ENCODE measurements at places on chromosomes 11 and 22.

DNA sequence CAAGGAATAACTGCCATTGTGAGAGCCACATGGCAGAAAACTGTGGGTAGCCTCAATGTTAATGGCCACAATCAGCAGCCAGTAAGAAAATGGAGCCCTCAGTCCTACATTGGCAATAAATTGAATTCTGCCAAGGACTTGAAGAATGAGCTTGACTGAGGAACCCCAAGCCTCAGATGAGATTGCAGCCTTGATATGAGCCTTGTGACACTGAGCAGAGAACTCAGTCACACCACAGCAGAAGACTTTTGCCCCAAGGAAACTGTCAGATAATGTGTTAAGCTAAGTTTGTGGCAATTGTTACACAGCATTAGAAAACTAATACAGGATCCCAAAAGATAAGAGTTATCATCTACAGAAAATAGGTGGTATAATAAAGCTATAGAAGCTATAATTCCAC, 2.4 kb upstream of the TTC17 start:
- DNase-seq = no peak

- DNase-seq = no peak
Measured at GRCh38 chr11:117887431-117888138, 11.1 kb upstream of the FXYD6 start.

DNA sequence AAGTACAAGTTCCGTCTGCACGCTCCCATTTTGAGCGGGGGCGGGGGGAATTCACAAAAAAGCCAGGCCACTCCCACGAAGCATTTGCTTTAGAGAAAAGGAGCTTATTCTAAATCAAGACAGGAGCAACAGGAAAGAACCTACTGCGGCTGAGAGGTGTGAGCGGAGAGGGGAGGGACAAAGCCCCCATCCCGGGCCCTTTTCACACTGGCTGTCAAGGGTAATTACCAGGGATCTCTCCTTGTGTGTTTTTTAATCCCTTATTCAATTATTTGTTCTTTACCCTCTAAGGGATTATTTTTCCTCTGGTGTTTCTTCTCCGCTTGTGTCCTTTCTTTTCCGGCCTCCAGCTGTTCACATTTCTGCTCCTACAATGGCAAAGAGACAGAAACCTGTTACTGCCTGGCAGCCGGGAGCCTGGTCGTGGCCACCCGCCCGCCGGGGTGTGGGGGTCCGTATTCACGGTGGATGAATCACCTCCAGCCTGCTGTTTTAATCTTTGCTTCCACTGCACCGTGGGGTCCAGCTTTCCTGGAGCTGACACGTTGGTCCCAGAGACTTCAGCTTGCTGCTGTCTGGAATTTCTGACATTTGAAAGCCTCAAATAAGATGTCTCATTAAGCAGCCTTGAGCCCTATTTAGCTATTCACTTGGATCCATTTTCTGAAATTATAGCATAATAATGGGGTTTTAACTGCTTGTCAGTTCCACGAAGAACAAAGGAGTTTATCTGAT, 61.4 kb upstream of the FADD start:
- DNase-seq = no peak

DNA sequence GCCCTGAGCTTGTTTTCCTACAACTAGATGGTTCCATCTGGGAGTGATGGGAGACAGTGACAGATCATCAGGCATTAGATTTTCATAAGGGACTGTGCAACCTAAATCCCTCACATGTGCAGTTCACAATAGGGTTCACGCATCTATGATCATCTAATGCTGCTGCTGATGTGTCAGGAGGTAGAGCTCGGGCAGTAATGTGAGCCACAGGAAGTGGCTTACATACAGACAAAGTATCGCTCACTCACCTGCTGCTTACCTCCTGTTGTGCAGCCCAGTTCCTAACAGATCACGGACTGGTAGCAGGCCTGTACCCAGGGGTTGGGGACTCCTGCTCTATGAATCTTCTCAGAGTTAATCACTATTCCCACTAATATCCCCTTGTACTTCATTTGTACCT, 12.4 kb downstream of the AAMDC start:
- no peak for DNase-seq

GRCh38 chr22:29587938-29588699, 7.2 kb upstream of the NIPSNAP1 start:
- DNase-seq = no peak

GRCh38 chr11:21369947-21370346, 700.6 kb downstream of the NELL1 start:
- DNase-seq = no peak

GRCh38 chr11:78822931-78823423, 248.3 kb upstream of the NARS2 start:
- DNase-seq = no peak

DNA sequence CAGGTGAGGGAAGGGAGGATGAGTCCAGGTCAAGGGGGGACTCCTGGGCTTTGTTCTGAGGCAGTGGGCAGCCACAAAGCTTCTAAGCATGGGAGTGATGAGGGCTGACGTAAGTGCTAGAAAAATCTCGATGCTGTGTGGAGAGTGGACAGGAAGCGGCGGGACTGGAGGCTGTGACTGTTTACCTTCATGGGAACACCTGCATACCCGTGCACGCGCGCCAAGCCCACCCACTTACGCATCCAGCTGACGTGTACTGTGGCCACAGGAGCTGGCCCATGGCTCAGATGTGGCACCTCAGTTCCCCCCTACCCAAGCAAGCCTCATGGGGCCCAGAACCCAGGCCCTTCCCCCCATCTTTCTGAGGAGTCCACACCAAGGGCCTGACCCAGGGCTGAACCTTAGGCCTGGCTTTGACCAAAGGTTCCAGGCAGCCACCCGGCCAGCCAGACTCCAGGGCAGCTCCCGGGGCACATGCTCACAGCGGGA, 14.0 kb downstream of the MYRF start:
- DNase-seq = no peak

- DNase-seq = peak; percentile 51
Measured at GRCh38 chr22:36144886-36145541, 15.5 kb downstream of the APOL3 start.

DNA sequence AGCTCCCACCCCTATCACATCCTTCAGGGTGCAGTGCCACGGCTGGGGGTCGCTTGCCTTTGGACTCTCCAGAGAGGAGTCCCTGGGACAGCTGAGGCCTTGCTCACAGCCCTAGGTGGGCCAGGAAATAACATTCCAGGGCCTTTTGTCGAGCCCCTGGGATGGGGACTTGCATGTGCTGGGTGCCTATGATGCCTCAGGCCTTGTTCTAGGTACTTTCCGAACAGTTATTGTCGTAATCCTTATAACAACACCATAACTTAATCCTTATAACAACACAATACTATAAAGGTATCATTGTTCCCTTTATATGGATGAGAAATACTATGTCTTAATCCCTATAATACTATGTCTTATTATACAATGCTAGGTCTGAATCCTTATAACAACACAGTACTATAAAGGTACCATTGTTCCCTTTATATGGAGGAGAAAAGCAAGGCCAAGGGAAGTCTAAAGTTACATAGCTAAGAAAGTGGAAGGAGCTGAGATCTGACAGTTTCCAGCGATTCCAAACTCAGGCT, 236.5 kb downstream of the ST3GAL4 start:
- no peak for DNase-seq

DNA sequence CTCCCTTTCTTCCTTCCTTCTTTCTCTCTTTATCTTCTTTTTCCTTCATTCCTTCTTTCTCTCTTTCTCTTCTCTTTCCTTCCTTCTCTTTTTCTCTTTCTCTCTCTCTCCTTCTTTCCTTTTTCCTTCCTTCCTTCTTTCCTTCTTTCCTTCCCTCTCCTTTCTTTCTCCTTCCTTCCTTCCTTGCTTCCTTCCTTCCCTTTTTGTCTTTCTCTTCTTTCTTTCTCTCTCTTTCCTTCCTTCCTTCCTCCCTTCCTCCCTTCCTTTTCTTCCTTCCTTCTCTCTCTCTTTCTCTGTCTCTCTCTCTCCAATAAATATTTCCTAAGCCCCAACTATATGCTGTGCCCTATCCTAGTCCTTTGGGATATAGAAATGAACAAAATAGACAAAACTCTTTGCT, 60.5 kb downstream of the CACNG2 start:
- no peak for DNase-seq

GRCh38 chr11:91082255-91082654, 859.4 kb upstream of the CHORDC1 start:
- no peak for DNase-seq

DNA sequence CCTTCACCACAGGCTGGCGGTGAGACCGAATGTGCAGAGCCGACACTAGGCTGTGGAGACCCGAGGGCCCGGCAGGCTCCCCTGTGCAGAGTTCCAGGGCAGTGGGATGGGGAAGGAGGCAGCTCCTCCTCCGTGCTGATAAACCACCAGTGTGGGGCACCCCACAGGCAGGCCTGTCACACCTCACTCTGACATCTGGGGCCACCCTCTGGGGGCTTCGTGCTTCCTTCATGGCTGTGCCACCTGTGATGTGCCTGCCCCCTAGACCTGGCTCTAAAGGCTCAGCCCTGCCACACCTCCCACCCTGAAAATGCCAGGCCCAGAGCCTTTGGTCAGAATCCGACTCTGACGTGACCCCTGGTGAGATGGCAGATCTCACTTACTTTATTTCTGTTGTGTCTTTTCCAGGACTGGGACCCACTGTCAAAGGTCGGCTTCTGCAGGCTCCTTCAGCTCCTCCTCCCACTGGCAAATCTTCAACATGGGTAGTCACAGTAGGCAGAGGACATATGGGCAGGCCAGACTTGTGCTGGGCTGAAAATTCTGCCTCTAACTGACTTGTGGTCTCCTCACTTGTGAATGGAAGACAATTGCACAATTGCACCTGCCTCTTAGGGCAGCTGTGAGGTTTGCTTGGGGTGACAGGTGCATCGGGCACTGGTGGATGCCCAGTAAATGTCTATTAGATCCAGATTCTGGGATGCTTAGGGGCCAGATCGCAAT, 46.2 kb upstream of the TSKU start:
- DNase-seq = peak; percentile 40

- DNase-seq = no peak
Measured at GRCh38 chr11:12640355-12640754, 33.9 kb upstream of the TEAD1 start.

DNA sequence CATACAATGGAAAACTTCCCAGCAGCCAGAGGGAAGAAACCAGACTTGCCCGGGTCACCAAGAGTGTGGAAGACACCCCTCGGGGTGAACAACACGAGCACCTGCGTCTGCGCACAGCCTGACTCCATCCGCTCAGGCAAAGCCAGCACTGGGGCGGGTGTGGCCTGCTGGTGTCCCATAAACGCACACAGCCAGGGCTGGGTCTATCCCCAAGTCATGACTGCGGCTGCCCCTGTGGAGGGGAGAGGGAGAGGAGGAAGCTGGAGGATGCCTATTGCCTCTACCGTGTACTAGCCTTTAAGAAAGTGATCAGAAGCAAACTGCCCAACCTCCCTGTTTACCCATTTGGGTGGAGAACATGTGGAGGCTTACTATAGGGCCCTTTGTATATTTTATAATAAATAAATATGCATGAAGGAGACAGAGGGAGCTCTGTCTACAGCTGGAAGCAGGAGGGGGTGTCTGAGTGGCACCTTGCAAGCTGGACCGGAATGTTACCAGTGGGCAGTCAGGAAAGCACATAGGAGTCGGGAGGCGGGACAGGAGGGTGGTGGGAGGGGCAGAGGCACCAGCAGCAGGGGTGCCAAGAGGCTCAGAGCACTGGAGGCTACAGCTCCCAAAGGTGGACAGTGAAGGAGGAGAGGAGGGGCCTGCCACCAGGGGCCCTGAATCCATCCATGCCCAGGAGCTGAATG, 79.6 kb downstream of the PHF21B start:
- DNase-seq = no peak

- no peak for DNase-seq
Measured at GRCh38 chr11:115199481-115200069, 304.6 kb downstream of the CADM1 start.

- DNase-seq = no peak
Measured at GRCh38 chr11:23308041-23308440, 447.8 kb upstream of the CCDC179 start.

DNA sequence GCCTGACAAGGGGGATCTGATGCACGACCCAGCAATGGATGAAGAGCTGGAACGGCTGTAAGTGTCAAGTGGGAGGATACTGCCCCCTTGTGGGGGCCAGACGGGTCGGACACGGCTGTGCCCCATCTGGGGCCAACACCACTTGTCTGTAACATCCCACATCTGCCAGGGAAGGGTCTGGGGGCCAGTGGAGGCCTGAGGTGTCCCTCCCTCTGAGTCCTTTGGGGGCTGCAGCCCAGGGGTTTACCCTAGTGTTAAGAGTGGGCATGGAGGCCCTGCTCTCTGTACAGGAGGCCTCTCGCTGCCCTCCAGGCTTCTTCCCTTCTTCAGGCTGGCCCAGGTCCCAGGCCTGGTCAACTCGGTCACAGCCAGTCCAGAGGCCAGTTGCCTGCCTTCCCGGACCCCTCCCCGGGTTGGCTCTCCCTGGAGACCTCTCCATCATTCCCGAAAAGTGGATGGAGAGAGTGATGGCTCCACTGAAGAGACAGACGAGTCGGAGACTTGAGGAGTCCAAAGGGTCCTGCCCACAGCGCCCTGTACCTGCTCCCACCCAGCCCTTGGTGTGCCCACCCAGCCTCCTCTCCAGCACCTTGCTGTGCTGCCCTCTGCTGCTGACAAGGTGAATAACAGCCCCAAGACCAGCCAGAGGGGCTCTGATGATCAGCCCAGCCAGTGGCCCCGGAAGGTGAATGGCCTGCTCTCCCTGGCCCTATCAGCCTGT, 15.4 kb downstream of the ARFGAP2 start:
- peak; percentile 78 for DNase-seq

DNA sequence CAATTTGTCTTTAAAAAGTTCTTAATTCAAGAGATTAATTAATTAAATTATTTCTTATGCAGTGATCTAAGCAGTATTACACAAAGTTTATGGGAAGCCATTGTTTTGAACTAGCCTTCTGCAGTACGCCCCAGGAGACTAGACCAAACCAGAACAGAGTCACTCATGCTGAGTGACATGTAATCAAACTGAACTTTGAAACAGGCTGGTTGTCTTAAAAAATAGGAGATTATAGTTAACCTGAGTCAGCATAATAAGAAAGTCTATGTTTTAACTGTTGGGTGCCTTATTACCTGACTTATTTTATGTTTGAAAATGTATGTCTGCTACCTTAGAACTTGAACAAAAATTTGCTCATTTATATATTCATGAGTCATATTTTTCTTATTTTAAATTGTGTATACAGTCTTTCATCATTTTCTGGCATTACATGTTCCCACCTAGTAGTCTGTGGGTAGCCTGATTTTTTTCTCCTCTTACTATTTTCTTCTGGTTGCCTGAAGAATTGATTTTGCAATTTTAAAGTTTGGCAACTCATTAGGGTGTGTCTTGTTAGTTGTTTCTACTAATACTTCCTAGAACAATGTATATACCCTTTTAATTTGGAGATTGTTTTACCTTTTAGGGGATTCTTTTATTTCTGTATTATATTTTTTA, 161.4 kb downstream of the AASDHPPT start:
- no peak for DNase-seq

- no peak for DNase-seq
Measured at GRCh38 chr11:127000291-127000968, at the start of gene KIRREL3. TSS of gene KIRREL3 (minus strand) at chr11:127000770.

GRCh38 chr11:69539416-69540117, 58.1 kb downstream of the LINC01488 start:
- peak; percentile 27 for DNase-seq

GRCh38 chr11:14255238-14255534, 103.8 kb downstream of the RRAS2 start:
- DNase-seq = no peak

GRCh38 chr22:27993201-27993635, 74.2 kb upstream of the PITPNB start:
- DNase-seq = no peak

GRCh38 chr11:66080055-66080817, 10.2 kb downstream of the PACS1 start:
- DNase-seq = peak; percentile 72
